Uterus (tissue), 4 donors: ENCODE measurements at places on chromosomes 11 and 22. TPM values are rescaled to one million over a fixed set of nuclear protein-coding genes. Genes with fewer than 3 reads are reported as not detected.

Gene KLHDC7B
- total RNA-seq: not detected

Gene OR51M1
- not detected for total RNA-seq

Gene HIRA
- 0.29 TPM for total RNA-seq

Gene SMC1B
- not detected for total RNA-seq

Gene OR2AT4
- total RNA-seq: not detected

Gene WDR74
- total RNA-seq: 66.0 TPM

Gene OR52N4
- total RNA-seq: not detected

Gene SAA1
- total RNA-seq: 3.3 TPM

Gene BLID
- 1.8 TPM for total RNA-seq

Gene IGSF22
- not detected for total RNA-seq

GRCh38 chr11:27174021-27174420, 133.4 kb downstream of the BBOX1 start:
- DNase-seq: no peak

- DNase-seq: no peak
These were observed 35.8 kb downstream of the GRAMD4 start for GRCh38 chr22:46655861-46656608.

DNA sequence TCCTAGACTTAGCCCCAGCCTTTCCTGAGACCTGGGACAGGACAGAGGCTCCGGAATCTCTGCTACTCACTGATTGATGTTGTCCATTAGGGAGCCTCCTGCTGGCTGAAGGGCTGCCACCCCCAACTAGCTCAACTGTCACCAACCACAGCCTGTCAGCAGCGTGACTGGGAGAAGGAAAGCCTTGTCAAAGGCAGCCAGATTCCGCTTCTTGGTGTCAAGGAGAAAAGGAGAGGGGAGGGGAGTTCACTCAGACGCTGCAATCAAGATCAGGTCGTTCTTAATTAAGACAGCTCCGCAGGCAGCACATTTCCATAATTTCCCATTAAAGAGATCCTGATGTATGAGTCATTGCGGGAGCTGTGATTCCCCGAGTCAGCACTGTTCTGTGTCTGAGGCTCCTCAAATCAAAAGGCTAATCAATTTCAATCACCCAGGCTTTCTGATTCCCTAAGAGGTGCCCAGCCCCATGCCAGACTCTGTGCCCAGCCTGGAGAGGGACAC, 152.8 kb upstream of the ZBED5 start:
- DNase-seq: no peak

GRCh38 chr22:44965171-44965570, 44.6 kb downstream of the PHF21B start:
- DNase-seq: no peak

DNA sequence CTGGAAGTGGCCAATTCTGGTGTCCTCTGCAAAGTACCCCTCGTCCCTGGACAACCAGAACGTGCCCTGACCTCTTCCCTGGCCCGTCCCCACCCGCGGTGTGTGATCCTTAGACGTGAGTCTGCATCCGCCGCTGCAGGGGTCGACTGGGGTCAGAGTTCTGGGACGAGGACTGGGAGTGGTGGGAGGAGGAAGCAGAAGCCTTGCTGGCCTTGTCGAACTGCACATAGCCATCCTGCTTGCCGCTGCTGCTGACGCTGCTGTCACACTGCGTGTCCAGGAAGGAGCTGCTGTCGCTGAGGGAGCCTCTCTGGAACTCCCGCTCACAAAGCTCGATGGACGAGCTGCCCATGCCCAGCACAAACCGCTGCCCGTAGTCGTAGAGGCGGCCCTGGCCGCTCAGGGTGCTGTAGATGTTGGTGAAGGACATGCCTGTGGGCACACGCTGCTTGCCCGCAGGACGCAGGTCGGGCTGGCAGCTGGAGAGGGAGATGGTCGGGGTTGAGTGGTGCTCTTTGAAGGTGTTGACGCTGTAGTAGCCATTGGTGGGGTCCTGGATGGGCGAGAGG, 69.1 kb downstream of the ST3GAL4 start:
- DNase-seq: no peak

- DNase-seq: peak; percentile 67
These were observed 455.8 kb downstream of the MIAT start for GRCh38 chr22:27113211-27113635.

- no peak for DNase-seq
These were observed 194.0 kb downstream of the FAM181B start for GRCh38 chr11:82539669-82540068.

GRCh38 chr11:59960502-59961381, 3.1 kb upstream of the OOSP4A start:
- DNase-seq: no peak

GRCh38 chr11:69316956-69317355, 23.0 kb downstream of the MYEOV start:
- DNase-seq: no peak
